ENCODE measurements at places on chromosomes 5 and 9.

DNA sequence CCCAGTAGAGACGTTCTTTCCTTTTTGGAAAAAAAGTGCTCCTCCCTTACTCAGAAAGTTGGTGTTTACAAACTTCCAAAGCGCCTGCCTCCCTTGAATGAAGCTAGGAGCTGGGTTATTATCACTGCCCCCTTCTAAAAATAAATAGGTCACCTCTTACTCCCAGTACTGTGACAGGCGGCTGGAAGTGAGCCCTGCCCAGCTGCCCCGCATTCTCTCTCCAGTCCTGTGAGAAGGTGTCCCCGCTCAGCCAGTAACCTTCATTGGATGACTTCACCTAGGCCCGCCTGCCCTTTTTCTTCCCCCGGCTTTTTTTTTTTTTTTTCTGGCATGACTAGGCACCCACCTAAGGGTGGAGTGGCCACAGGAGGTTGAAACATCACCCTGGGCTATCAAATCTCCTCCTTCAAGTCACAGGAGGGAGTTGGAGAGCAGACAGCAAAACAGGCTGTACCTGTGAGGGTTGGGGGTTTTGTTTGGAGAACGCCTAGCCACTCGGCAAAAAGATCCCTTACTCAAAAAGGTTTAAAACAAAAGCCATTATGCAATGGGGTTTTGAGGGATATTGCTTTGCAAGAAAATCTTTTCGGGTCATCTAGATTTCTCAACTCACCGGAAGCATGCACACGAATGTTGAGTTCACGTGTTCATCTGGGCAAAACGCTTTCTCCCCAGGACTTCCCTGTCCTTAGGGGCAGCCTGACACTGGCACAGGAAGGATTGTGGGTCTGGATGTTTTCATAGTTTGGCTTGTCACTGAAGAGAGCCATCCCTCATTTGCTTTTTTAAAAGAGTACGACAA, 43.3 kb upstream of the ZNF622 start:
- no peak for DNase-seq

DNA sequence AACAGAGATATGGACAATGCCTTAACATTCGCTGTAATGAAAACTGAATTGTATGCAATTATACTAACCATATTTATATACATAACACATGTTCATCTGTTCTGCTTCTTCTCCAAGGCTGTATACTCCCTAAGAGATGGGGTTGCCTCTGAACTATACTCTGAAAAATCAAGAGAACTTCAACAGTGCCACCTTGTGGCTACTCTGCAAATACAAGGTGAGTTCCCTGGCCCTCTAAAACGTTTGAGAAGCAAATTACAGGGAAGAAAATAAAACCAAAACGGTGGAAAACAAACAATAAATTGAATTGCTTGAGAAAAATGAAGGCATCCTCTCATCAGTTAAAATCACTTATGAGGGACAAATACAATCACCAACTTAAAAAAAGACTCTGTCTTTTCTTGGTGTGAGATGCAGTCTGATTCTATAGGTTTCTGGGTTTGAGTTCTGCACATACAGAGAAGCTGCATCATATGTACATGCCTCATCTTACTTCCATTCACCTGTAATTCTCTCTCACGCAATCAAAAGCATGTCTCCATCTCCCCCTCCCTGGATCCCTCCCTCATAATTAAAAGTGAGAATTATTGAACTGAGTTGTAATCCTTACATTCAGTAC, 98.6 kb downstream of the FBXW11 start:
- DNase-seq: peak; percentile 37

- no peak for DNase-seq
Measured at GRCh38 chr9:35729101-35729500, 2.9 kb downstream of the TLN1 start.

GRCh38 chr9:131608493-131609037, 63.2 kb downstream of the PRRT1B start:
- no peak for DNase-seq

DNA sequence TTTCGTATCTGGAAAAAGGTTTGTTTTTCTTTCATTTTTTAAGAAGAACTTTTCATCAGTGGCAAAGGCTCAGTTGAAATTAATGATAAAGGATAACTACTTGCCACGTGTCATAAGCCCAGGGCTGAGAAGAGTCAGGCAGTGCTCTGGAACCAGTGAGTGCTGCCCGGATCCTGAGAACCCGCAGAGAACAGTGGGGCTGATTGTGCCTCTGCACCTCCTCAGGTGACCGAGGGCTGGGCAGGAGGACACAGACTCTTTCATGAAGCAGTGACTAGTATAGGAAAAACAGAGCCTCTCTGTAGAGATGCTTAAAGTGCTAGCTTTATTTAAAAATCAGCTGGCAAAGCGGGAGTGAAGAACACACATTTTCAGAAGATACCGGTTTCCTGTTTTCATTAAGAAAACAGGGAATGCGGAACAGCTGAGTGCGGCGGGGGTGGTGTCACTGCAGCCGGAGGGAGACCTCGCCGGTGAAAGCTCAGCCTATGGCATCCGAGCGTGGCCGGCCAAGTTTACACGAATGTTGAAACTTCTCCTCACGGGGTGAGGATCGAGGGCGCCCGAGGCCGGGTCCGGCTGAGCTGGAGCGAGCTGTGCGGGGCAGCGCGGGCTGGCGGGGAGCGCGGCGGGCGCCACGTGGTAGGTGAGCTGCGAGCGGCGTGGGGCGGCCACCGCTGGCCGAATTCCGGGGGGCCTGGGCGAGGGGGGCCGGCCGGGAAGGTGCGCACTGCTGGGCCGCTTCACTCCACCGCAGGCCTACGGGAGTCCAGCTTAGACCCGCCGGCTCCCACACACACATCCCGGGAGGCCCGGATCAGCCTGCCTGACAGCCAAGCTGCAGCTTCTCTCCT, 134.7 kb upstream of the DMRT1 start:
- no peak for DNase-seq

GRCh38 chr9:16681652-16681987, 188.8 kb downstream of the BNC2 start:
- no peak for DNase-seq

DNA sequence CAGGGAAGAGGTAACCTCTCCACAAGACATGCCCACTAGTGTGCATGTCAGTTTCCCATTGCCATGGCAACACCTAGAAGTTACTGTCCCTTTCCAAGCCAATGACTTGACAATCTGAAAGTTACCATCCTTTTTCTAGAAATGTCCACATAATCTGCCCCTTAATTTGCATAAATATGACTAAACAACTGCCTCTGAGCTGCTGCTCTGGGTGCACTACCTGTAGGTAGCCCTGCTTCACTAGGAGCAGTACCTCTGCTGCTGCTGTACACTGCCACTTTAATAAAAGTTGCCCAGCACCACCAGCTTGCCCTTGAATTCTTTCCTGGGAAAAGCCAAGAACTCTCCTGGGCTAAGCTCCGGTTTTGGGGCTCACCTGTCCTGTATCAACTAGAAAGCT, 392.4 kb downstream of the NTRK2 start:
- no peak for DNase-seq

DNA sequence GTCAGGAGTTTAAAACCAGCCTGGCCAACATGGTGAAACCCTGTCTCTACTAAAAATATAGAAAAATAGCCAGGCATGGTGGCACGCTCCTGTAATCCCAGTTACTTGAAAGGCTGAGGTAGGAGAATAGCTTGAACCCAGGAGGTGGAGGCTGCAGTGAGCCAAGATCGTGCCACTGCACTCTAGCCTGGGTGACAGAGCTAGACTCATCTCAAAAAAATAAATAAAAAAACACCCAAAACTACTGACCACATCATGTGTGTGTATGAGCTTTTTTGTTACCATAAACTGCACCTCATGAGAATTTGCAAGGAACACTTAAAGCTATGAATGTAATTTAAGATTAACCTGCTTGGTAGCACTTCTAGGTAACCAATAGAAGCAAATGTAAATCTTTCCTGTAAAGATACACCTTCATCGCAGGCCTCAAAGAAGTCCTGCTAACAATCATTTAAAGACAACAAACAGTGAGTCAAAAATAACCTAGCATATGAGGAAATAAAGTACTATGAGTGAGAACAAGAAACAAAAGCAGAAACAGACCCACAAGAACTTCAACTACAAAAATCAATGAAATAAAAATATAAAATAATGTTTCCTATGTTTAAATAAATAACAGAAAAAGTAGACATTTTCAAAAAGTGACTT, 13.0 kb downstream of the SLC38A9 start:
- DNase-seq: no peak

DNA sequence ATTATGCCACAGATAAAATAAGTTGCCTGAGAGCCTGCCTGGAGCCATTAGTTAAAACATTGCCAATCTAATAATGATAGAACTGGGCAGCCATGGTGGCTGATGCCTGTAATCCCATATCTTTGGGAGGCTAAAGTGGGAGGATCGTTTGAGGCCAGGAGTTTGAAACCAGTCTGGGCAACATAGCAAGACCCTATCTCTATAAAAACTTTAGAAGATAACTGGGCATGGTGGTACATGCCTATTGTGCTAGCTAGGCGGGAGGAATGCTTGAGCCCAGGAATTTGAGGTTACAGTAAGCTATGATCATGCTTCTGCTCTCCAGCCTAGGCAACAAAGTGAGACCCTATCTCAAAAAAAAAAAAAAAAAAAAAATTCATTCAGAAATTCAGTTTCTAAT, 52.6 kb downstream of the RAI14 start:
- no peak for DNase-seq

- no peak for DNase-seq
Measured at GRCh38 chr9:71859939-71860338, 51.1 kb downstream of the ABHD17B start.

GRCh38 chr5:72208324-72208926, 101.2 kb downstream of the MAP1B start:
- DNase-seq: no peak

GRCh38 chr5:16983022-16983639, 47.0 kb upstream of the MYO10 start:
- DNase-seq: no peak

DNA sequence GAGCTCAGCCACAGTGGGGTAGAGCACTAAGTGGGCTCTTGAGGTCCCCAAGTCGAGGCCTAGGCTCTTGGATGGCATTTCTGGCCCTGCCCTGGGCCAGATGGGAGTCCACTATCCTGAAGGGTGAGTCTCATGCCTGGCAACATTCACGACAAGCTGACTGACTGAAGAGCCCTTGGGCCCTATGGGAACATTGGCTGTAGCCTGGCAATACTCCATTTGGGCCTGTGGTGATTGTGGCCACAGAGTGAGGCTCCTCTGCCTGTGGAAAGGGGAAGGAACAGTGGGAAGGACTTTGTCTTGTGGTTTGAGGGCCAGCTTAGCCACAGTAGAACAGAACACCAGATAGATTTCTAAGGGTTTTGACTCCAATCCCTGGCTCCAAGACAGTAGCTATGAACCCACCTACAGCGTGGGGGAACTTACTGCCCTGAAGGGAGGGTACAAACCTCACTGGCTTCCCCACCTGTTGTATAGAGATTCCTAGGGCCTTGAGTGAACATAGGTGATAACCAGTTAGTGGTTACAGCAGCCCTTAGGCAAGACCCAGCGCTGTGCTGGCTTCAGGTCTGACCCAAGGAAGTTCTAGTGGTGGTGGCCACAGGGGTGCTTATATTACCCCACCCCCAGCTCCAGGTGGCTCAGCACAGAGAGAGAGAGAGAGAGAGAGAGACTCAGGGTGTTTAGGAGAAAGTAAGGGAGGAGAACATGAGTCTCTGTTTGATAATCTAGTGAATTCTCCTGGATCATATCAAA, 72.4 kb downstream of the KIAA0825 start:
- no peak for DNase-seq

DNA sequence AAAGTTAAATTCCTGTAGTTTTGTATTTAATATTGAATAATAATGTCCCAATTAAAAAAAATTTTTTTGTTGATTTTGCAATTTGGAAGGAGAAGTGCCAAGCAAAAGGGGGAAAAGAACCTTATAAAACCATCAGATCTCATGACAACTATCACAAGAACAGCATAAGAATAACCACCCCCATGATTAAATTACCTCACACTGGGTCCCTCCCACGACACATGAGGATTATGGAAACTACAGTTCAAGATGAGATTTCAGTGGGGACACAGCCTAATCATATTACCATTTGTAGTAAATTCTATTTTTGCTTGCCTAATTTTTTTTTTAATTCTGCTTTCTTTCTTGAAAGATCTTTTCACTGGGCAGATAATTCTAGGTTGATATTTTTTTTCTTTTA, 33.4 kb upstream of the FCHO2 start:
- no peak for DNase-seq

GRCh38 chr5:53265043-53265442, 155.5 kb upstream of the MOCS2 start:
- no peak for DNase-seq

GRCh38 chr5:41695920-41696582, 174.2 kb downstream of the OXCT1 start:
- DNase-seq: no peak

- DNase-seq: no peak
Measured at GRCh38 chr5:1525624-1526189, 1.9 kb upstream of the LPCAT1 start.

GRCh38 chr9:21255538-21256212, 15.9 kb upstream of the IFNA14 start:
- DNase-seq: no peak

DNA sequence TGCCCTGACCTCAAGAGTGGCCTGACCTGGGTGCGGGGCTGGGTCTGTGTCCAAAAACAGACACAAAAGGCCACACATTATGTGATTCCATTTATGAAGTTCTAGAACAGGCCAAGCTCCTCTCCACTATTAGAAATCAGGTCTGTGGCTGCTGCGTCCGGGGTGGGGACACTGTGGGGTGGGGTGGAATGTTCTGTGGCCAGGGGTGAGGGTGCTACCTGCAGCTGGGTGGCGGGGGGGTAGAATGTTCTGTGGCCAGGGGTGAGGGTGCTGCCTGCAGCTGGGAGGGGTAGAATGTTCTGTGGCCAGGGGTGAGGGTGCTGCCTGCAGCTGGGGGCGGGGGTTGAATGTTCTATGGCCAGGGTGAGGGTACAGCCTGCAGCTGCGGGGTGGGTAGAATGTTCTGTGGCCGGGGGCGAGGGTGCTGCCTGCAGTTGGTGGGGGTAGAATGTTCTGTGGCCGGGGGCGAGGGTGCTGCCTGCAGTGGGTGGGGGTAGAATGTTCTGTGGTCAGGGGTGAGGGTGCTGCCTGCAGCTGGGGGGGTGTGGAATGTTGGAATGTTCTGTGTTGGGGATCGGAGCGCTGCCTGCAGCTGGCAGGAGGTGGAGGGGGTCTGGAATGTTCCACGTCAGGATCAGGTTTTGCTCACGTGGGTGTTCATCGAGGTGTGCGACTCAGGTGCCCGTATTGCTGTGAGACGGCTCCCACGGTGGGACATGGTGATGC, 8.3 kb downstream of the LCN12 start:
- DNase-seq: no peak

GRCh38 chr5:89213573-89213972, 330.6 kb upstream of the MEF2C start:
- DNase-seq: no peak

- DNase-seq: no peak
Measured at GRCh38 chr5:95059636-95060035, 225.3 kb downstream of the MCTP1 start.

Data from activated CD4-positive, alpha-beta T cell treated with anti-CD3 and anti-CD28 coated beads for 4 hours (primary cell).